ENCODE measurements at places on chromosomes 4 and X.

GRCh38 chrX:57587607-57588006 lies 4.2 kb upstream of the ZXDB start:
- no peak for DNase-seq

DNA sequence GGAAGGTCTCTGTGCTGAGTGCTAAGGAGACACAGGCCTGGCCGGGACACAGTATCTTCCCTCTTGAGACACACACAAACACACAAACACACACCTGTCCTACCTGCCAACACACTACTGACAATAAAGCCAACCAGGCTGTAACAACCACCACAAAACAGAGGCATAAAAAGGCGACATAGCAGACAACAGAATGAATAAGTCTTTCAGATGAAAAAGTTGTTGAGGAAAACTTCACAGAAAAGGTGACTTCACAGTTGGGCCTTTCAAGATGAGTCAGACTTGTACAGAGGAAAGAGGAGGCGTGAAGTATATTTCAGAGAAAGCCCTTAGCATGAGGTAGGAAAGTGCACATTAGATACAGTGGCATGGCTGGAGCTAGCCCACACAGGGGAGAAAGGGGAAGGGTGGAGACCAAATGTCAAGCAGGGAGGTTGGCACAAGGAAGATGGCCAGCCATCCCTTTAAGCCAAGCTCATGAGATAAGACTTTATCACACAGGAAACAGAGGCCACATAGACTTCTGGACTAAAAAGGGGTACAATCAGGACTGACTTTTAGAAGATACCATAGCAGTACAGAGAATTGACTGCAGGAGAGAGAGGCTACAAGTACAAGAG lies 54.0 kb downstream of the SLC9A7 start:
- no peak for DNase-seq

DNA sequence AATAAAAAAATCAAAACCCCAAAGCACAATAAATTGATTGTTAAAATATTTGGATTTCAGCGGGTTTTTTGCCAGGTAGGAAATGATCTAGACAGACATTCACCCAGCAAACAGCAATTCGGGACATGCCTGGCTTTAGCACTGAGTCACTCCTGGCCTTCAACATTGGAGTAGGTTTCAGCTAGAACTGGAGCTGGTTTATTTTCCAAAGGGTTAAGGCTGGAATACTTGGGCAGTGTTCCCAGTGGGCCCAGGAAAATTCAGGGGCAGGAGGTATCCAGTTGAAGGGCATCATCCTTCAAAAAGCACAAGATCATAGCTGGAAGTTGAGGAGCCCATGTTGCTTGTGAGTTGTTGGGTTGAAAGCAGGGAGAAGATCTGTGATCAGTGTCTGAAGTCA lies 41.0 kb downstream of the TXLNG start:
- DNase-seq, result no peak

- DNase-seq, result no peak
Observed at GRCh38 chrX:119541188-119541587, 24.0 kb downstream of the STEEP1 start.

GRCh38 chrX:50942471-50942870 lies 31.9 kb downstream of the BMP15 start:
- no peak for DNase-seq

- DNase-seq, result no peak
Observed at GRCh38 chr4:120769227-120769626, 153.3 kb downstream of the PRDM5 start.

- DNase-seq, result no peak
Observed at GRCh38 chr4:108601532-108601931, 18.8 kb upstream of the RPL34 start.

Measured in substantia nigra (tissue), 51 donors.